Stimulated activated CD4-positive, alpha-beta T cell treated with anti-CD3 and anti-CD28 coated beads, Interleukin-2, amount 100 ng/mL, for 24 hours (primary cell): ENCODE measurements at places on chromosomes 13 and 19.
A peak's percentile ranks its signal among the peaks of the same experiment; 100 is the strongest.

GRCh38 chr13:77269141-77269540, 57.8 kb downstream of the MYCBP2 start:
- DNase-seq: no peak

DNA sequence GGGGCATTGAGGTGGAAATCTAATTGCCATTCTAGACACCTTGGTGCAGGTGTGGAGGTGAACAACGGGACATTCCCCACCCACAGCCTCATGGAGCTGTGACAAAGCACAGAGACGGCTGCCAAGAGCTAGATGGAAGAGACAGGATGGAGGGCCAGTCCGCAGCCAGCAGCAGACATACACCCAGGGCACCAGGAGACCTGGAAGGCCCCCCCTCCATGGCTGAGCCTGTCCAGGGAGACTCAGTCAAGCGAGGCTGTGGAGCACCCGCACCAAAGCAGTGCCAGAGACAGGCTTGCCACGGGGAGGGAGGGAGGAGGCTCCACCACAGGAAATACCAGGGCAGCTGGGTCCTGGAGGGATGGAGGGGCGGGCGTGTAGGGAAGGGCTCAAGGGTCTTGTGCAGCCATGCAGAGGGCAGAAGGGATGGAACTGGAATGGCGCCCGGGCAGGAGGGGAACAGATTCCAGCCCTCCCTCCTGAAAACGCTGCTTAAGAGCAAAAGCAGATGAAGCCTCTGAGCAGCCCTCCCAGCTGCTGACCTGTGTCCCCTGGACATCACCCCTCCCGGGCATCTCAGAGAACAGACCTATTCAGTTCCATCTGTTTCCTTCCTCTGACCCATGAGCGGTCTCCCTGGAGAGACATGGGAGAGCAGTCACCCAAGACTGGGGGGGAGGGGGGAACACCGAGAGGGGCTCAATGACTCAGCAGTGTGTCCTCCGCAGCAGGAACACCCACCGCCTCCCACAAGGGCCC, 14.4 kb downstream of the EPS15L1 start:
- no peak for DNase-seq

- no peak for DNase-seq
These were observed 51.3 kb downstream of the MBNL2 start for GRCh38 chr13:97273341-97273831.

GRCh38 chr13:19795956-19796355, 13.2 kb upstream of the PSPC1 start:
- no peak for DNase-seq

- no peak for DNase-seq
These were observed 49.7 kb downstream of the COLGALT1 start for GRCh38 chr19:17605117-17605516.

DNA sequence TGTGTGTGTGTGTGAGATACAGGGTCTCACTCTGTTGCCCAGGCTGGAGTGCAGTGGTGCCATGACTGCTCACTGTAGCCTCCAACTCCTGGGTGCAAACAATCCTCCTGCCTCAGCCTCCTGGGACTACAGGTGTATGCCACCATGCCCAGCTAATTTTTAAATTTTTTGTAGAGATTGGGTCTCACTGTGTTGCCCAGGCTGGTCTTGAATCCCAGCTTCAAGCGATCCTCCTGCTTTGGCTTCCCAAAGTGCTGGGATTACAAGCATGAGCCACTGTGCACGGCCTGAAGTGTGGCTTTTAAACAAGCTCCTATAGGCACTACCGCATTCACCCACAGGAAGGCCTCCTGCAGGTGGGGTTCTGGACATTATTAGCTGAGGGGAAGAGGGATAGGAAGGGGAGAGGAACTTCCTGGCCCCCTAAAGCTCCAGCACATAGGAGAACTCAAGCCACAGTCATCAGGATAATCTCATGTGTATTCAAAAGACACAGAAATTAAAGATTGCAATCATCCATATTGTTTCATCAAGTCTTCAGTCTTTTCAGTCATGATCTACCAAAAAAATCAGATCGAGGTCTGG, 24.8 kb upstream of the SLC46A3 start:
- DNase-seq: no peak

DNA sequence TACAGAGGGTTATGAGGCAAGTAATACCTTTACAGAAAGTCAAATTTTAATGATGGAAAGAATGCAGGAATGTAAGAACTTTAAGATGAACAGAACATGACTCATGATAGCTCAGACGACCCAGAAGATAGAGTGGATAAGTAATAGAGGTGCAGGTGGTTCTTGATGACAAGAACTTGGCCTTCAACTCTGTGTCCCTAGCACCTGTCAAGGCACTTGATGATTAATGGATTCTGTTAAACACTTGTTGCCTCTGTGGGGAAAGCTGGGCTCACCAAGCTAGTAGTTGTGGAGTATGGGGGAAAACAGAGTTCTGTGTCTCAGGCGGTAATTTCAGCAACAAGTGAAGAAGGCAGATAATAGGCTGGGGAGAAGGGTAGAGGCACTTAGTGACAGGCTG, 306.2 kb downstream of the ATP8A2 start:
- no peak for DNase-seq

DNA sequence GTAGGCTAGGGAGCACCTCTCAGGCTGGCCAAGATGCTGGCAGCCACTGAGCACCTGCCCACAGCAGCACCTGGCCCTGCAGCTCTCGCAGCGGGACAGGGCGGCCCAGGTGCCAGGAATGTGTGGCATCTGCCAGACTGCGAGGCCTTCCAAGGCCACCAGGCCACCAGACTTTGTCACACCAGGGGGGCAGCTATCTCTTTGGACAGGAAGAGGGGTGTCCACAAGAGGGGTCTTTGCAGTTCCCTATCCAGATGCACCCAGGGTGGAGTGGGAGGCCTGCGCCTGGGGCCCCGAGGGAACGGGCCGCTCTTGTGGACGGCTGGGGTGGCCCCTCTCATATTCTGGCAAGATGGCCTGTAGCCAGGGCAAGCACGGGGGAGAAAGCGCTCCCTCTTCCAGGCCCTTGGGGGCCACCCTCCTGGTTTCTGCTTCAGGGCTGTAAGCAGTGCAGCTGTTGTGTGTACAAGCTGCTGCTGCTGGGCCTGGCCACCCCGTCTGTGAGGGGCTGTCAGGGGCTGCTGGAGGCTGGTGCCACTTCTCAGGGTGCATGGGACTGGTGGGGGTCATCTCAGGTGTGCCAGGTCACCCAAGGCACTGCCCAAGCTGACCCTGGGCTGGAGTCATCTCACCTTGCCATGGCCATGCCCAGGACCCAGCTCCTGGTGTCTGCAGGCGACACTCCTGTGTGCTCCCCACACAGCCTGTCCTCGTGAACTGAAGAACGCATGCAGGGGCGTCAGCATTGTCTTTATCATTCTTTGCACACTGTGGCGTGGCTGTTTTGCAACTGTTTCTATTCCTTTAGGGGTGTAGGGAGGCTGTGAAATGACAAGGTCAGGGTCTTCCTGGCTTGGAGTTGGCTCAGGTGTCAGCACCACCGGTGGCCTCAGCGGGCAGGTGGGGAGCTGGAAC, 1.8 kb downstream of the TEX29 start:
- no peak for DNase-seq

- DNase-seq: no peak
These were observed 2.2 kb upstream of the SCN1B start for GRCh38 chr19:35027851-35028599.

- no peak for DNase-seq
These were observed 38.3 kb downstream of the ABCC4 start for GRCh38 chr13:95262837-95263384.

DNA sequence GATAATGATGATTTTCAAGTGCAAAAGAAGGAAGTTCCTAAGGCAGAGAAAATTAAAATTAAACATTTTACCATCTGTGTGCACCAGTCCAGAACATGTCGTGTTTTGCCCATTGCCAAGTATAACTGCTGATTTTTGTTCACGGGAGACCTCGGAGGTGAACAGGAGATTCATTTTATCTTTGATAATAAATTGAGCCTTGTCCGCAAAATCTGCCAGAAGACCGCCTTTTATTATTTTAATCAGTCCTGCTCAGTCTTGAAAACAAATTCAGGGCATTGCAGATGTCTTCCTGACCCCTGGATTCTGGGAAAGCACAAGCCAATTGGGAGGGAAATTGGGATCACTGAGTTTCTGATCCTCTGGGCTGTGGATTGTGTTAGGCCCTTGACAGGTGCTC, 165.9 kb downstream of the STK24 start:
- no peak for DNase-seq

GRCh38 chr13:108269601-108270328, at the start of gene TNFSF13B:
TSS of gene TNFSF13B (plus strand) at chr13:108269718. CDS start at chr13:108269896, 178 bp downstream.
- DNase-seq: peak; percentile 59

DNA sequence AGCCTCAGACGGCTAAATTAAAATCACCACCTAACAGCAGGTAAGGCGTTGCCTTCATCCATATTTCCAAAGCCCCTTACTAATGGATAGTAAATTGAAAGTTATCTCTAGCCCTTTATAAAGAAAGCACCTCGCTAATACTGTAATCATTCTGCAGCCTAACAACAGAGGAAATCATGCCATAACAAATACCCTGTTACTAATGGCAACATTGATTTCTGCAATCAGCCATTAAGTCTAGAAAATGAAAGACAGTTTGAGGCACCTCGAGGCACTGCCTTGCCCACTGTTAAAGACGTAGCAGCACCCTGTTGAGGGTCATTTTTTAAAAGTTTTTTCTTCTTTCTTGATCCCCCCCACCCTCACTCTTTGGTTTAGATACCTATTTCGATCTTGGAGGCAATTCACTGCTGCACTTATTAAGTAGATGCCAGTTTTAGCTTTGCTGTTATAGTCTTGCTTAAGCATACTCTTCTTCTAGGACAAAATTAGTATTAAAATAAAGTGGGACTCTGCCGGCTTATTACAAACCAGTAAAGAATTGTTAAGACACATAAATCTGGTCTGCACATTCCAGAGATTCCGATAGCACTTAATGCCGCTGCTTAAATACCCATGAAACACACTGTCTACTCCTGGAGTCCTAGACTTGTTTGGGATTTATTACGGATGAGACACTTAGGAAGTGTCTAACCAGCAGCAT, 74.8 kb downstream of the ZNF536 start:
- DNase-seq: no peak

GRCh38 chr19:39679791-39680168, 24.1 kb downstream of the LGALS16 start:
- DNase-seq: peak; percentile 72
